Kidney (tissue), 22 donors: ENCODE measurements at places on chromosomes 2 and 18.

GRCh38 chr2:240670402-240670801 lies 12.3 kb downstream of the AQP12B start:
- no peak for DNase-seq

- no peak for DNase-seq
Observed at GRCh38 chr2:231039821-231040364, 2.6 kb downstream of the C2orf72 start.

- DNase-seq = no peak
Observed at GRCh38 chr2:235661167-235661937, 167.5 kb downstream of the AGAP1 start.

GRCh38 chr18:23154823-23155500 lies 19.7 kb downstream of the CABLES1 start:
- no peak for DNase-seq

DNA sequence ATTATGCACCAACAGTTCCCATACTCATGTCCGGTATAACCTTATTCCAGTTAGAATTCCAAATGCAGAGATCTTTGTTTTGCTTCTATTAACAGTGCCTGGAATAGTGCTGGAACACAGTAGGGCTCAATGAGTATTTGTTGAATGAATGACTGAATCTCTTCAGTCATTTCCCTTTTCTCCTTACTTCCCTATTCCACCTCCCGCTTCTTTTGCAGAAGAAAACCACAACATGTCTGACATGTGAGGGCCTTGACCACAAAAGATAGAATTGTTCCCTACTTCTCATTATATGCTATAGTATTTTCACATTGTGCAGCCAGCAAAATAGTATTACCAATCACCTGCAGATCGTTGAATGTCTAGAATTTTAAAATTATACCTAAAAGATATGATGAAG lies 19.5 kb upstream of the HNRNPLL start:
- no peak for DNase-seq

DNA sequence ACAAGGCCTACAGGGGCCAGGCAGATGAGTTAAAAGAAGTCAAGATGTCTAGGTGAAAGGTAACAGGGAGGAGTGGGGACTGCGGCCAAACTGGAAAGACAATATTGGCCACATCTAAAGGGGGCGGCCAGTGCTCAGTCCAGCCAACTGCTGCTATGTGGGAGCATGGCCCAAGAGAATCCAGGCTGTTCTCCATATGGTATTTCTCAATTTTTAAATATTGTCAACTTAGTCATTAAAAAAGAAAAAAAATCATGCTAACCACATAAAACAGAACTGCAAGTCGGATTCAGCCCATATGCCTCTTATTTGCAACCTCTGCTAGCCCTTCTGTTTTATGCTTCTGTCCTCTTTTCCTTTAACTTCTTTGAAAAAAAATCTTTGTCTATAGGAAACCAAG lies 14.8 kb downstream of the TRABD2A start:
- DNase-seq = no peak

GRCh38 chr2:152236191-152236925 lies 60.8 kb upstream of the STAM2 start:
- no peak for DNase-seq

DNA sequence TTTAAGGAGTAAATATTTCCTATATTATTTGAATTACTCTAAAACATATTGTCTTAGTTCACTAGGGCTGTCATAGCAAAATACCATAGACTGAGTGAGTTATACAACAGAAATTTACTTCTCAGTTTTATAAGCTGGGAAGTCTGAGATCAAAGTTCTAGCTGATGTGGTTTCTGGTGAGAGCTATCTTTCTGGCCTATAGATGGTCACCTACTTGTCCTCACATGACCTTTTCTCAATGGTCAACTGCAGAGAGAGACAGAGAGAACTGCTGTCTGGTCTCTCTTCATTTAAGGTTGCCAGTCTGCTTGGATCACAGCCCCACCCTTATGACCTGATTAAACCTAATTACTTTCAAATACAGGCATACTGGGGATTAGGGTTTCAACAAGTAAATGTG lies 490.9 kb downstream of the FBXO15 start:
- no peak for DNase-seq

DNA sequence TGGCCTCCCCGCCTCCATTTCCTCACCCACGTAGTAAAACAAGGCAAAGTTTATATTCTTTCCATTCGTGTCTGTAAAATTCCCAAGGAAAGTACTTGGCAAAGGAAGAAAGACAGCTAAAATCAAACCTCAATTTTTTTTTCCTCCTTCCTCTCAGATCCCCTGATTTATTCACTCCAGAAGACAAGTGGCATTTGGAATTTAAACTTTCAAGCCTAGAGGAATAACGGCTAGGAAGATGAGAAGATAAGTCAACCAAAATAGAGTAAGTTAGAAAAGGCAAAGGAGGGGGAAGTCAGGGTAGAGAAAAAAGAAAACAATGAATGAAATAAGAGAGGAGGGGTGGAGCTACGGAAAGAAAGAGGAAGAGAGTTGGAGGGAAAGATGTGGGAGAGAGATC lies 198.9 kb upstream of the PIK3C3 start:
- DNase-seq = no peak
